BE2C (cell line): ENCODE measurements at places on chromosomes 1 and 21.

DNA sequence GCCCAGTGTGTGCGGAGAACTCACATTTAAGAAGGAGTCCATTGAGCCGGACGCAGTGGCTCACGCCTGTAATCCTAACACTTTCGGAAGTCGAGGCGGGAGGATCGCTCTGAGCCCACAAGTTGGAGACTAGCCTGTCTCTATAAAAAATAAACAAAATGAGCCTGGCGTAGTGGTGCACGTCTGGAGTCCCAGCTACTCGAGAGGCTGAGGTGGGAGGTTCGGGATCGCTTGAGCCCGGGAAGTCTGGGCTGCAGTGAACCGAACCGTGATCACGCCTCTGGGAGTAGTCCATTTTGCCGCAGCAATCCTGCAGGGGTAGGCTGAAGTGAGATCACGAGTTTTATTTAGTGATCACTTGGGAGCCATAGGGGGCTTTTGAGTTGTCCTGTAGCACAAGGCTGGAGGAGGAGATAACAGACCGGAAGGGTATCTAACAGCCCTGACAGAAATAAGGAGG is 497 bp upstream of the FUCA1 start:
- DNase-seq, result no peak

- no peak for DNase-seq
These were observed 38.2 kb downstream of the SELENOF start for GRCh38 chr1:86875722-86876121.

- DNase-seq, result no peak
These were observed 42.0 kb downstream of the COL6A1 start for GRCh38 chr21:46023555-46023954.

GRCh38 chr1:109649491-109649914 is 6.4 kb upstream of the GSTM4 start:
- DNase-seq, result no peak

DNA sequence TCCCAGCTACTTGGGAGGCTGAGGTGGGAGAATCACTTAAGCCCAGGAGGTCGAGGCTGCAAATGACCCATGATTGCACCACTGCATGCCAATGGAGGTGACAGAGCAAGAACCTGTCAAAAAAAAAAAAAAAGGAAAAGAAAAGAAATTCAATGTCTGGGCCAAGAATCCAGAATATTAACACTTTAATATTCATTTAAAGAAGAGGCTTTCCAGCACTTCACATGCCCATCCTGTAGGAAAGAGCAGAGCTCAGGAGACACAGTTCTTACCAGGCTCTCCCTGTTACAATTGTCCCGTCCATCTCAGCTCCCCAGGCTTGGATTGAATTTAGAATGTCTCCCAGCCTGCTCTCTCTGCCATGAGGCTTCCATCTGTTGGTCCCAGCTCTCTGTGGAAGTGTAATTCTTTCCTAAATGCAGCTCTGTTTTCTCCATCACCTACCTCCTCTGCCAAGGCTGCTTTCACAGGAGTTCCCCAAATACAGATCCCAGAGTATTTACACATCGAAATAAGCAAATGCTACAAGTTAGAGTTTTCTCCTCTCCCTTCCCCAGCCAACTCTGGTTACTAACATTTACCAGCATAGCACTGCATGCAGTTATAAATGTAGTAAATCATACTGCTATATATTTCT is 116.6 kb upstream of the CDC42BPA start:
- DNase-seq, result no peak

DNA sequence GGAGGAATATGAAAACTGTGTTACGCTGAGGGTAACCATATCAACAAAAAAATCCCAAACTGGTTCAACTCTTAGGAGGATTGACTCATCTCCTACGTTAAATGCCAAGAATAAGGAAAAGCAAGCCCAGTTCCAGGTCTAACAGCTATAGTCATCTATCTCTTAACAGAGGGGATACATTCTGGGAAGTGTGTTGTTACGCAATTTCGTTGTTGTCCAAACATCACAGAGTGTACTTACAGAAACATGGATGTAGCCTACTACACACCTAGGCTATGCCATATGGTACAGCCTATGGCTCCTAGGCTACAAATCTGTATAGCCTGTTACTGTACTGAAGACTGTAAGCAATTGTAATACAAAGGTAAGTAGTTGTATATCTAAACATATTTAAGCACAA is 23.2 kb upstream of the LRRC52 start:
- no peak for DNase-seq

DNA sequence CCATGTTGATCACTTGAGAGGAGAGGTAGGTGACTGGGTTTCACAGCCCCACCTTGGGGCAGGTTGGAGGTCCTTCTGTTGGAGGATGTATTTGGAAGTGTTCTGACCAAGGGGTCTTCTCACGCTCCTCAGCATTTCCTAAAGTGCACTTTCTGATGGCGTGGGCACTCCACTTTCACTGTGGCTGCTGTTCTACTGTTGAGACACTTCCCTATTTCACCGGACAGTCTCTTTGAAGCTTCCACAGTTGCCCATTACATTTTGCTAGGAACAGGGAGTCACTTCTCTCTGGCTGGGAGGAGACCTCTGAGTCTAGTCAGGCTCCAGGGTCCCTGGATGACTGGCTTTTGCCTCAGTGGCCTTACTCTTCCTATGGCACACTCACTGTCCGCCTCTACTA is 180.0 kb upstream of the LMO4 start:
- no peak for DNase-seq

GRCh38 chr1:245528258-245528635 is 373.5 kb downstream of the KIF26B start:
- no peak for DNase-seq

GRCh38 chr1:28272215-28272852 is 13.0 kb downstream of the SESN2 start:
- no peak for DNase-seq

DNA sequence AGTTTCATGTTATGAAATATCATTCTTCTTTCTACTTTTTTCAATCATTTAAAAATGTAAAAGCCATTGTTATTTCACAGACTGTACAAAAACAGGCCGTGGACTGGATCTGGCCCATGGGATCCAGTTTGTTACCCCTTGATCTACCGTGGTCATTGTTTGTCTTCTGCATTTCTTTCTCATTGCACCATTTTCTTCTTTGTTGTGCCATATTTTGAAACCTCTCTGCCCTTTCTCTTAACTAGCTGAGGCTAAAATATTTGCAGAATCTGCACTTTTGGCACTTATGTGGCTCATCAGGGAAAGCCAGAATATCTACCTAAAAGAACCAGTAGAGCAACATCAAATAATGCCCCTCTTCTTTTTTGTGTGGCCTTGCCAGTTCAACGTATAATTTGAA is 50.5 kb downstream of the DNAJC6 start:
- no peak for DNase-seq

GRCh38 chr1:207815913-207816291 is 64.0 kb downstream of the CD46 start:
- DNase-seq, result no peak

GRCh38 chr1:28067523-28068090 is 20.8 kb downstream of the EYA3 start:
- no peak for DNase-seq

- DNase-seq, result no peak
These were observed 69.9 kb downstream of the ATF6 start for GRCh38 chr1:161836018-161836417.

GRCh38 chr1:161242313-161242712 is 4.3 kb upstream of the NR1I3 start:
- DNase-seq, result no peak

GRCh38 chr1:59705466-59706302 is 109.1 kb upstream of the HOOK1 start:
- no peak for DNase-seq

DNA sequence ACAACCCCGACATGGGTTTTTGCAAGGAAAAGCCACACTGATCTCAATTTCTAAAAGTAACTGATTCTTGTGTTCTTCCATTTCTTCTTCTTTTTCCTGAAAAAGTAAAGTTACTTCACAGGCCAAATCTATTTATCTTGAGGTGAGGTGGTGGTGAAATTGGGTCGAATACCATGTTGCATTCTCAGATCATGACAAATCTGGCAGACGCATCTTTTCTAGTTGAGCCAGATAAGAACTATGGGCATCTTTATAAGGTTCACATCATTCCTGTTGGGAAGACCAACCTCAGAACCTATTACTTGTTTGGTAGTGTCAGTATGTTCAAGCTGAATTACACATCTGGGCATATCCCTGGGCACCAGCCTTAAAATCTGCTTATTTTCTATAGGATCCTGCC is 78.6 kb upstream of the USP25 start:
- DNase-seq, result no peak

DNA sequence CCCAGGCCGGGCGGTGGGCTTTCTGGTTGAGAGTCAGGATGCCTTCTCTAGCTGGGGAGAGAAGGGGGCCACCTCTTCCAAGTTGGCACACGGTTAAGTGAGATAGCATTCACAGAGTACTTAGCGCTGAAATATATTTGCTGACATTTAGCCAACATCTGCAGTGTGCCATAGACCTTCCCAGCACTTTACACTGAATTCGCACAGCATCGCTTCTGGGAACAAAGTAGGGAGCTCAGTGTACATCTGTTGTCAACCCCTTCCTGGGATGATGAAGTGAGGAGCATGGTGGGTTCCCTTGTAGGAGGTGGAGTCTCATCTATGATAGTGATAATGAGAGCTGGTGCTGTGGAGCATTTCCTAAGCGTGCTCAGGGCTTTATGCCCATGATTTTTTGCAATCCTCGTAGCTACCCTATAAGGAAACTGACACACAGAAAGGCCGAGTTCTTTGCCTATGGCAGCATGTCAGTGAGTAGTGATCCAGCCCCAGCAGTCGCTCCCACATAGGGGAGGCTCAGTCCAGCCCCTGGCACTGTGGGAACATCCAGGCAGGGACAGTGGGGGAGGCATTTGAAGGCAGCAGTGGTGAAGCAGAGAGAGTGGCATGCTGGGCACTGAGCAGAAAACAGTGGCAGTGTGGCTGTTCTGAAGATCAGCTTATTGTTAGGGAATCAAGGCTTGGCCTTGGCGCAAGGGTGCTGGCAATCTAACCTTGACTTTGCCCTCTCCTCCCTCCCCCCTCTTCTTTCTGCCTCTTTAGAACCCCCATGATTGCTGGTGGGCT is 176.2 kb downstream of the PGBD5 start:
- no peak for DNase-seq

DNA sequence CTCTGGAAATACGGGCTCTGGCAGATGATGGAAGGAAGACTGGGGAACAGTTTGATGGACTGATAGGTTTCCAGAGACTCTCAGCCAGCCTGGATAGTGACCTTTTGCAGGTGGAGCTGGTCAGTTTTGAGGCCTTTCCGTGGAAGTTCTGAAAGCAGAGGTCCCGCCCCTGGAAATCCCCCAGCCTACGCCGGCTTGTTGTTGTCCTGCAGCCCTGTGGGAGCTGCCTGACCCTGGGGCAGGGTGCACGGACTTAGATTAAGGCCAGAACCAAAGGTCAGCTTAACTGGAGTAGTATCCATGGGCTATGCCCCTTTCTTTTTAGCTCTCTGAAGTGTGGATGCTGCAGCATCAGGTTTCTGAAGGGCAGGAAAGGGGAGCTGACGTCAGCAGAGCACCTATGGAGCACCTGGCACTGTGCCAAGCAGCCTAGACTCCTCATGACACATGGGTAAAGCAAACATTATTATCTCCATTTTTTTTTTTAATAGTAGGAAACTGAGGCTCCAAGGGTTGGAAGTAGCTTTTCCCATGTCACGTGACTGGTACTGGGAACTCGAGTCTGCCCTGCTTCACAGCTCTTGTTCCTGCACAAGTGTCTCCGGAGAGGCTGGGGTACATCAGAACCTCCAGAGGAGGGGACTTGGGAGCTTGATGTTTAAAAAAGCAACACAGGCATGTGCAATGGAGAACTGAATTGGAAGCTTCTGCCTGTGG is 38.5 kb downstream of the IER5 start:
- DNase-seq, result peak; percentile 52

GRCh38 chr1:231964961-231965360 is 338.4 kb downstream of the DISC1 start:
- no peak for DNase-seq

DNA sequence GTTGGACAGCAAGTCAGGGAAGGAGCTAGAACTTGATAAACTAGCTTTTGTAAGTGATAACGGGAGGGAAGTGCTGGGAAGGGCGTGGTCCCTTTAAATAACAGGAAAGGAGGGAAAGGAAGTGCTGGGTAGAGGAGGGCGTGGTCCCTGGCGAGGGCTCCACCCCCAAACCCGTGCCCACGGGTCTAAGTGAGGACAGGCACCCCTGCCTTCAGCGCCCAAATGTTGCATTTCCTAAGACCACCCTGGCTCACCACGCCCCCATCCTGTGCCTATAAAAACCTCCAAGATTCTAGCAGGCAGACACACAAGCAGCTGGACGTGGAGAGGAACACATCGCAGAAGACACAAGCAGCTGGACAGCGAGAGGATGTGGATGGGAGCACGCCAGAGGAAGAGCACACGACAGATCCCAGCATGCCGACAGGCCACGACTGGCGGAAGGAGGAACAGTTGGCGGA is 58.5 kb downstream of the PALMD start:
- no peak for DNase-seq

GRCh38 chr1:78178816-78179215 is 133.1 kb downstream of the GIPC2 start:
- no peak for DNase-seq

GRCh38 chr1:246020211-246020954 is 486.7 kb downstream of the SMYD3 start:
- no peak for DNase-seq

DNA sequence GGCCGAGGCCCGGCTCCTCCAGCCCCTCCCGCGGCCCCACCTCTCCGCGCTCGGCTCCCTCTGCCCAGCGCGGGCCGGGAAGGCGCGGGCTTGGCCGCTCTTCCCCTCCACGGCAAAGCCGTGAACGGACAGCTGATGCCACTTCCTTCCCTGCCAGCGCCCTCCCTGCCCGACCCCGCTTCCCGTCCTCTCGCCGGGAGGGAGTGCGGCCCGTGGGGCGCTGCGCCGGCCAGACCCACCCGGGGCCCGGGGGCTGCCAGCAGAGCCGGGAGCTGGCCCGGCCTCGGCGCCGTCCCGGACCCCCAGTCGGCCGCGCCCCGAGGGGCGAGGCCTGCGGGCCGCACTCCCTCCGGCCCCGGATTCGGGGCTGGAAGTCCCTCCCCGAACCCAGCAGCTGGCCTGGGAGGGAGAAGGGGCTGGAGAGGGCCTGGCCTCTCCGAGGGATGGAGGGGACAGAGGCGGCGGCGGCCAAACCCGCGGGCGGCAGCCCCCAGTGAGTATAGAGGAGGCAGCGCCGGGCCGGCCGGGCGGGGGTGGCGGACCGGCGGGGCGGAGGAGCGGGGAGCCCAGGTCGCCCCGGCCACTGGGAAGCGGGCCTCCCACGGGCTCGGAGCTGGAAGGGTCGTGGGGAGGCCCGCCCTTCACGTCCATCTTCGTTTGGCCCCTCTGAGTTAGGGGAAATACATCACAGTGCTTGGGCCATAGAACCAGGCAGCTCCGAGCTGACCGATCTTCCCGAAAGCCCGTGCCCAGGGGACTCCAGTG is at the start of gene KIAA1614:
Gene KIAA1614 (plus strand): TSS at position 97 of the 765 bp plus-strand sequence. CDS start 347 bp downstream, at position 444.
- DNase-seq, result no peak

DNA sequence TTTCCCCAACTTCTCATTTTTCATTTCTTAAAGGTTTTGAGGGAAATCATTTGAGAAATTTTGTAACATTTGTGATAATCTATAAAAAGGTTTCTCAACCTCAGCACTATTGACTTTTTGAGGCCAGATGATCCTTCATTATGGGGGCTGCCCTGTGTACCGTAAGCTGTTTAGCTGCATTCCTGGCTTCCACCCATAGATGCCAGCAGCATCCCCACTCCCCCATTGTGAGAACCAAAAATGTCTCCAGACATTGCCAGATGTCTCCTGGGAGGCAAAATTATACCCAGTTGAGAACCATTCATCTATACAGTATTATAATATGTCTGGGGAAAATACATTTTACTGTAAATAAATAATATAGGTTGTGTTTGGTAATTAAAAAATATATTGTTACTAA is 146.0 kb downstream of the PBX1 start:
- peak; percentile 27 for DNase-seq

GRCh38 chr1:180027949-180028445 is 73.4 kb downstream of the CEP350 start:
- no peak for DNase-seq

GRCh38 chr1:82598337-82598736 is 797.6 kb downstream of the ADGRL2 start:
- DNase-seq, result no peak
